Naive B cell (primary cell): ENCODE measurements at places on chromosomes 11 and 22. TPM values are rescaled to one million over a fixed set of nuclear protein-coding genes. Genes with fewer than 3 reads are reported as not detected.

CASP4 gene
- polyA plus RNA-seq = 109 TPM

DNA sequence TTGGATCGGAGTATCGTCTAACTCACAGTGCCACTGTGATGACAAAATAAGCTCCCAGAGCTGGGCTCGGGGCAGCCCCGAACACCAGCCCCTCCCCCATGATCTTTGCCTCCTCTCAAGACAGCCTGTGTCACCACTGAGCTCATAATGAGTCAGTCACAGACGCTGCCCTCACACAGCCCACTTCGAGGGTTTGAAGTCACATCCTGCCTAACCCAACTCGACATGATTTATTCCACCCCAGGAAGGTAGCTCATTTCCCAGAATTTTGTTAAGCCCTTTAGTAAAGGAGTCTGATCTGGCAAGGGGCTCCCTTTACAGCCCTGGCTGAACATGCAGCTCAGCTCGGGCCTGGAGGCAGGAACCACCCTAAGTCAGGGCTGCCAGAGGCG, 22.8 kb downstream of the MYH9 start:
- peak overlapping the region; percentile 61 for H3K4me3 ChIP-seq
- H3K27me3 ChIP-seq = no peaks in the 10 kb centered on the region
- H3K4me1 ChIP-seq = peaks cover 94% of the 10 kb centered on the region
- DNase-seq = peak; percentile 52

- no peaks in the 10 kb centered on the region for H3K36me3 ChIP-seq
- no peak for DNase-seq
- H3K27ac ChIP-seq = no peak overlapping the region
- H3K4me3 ChIP-seq = no peak overlapping the region
- H3K4me1 ChIP-seq = no peaks in the 10 kb centered on the region
These were observed 193.6 kb downstream of the CWF19L2 start for GRCh38 chr11:107263844-107264563.

GRCh38 chr22:32968746-32969145, 89.4 kb downstream of the SYN3 start:
- H3K27me3 ChIP-seq = peaks cover 14% of the 10 kb centered on the region
- H3K27ac ChIP-seq = no peak overlapping the region
- H3K4me1 ChIP-seq = no peaks in the 10 kb centered on the region
- H3K4me3 ChIP-seq = no peak overlapping the region
- no peak for DNase-seq

DNA sequence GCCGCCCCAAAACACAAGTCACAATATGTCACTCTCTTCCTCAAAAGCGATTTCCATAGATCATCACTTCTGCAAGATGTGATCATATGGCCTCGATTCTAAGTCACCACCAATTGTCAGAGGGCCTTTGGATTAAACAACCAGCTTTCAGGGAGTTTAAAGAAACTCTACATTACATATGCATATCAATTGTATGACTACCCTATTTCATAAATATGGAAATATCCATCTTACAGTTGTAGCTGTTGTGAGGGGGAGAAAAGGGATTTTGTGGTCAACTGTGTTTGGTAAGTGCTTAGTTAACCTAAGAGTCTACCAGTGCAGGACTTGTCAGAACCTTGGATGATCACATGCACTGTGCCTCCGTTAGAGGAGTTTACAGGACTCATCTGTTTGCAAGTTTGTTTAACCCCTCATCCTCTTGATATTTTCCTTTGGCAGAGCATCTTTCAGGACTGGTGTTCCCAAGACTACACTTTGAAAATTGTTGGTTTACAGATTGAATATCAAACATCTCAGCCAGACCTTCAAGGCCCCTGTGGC, 99.9 kb downstream of the CHST1 start:
- no peaks in the 10 kb centered on the region for H3K36me3 ChIP-seq
- no peak overlapping the region for H3K27ac ChIP-seq
- peaks cover 28% of the 10 kb centered on the region for H3K27me3 ChIP-seq
- H3K4me1 ChIP-seq = no peaks in the 10 kb centered on the region
- DNase-seq = no peak

OSM gene
- polyA plus RNA-seq = 0.66 TPM

GRCh38 chr11:122679466-122679865, 23.9 kb downstream of the UBASH3B start:
- no peak overlapping the region for H3K27ac ChIP-seq
- no peaks in the 10 kb centered on the region for H3K27me3 ChIP-seq

SYCE3 gene
- not detected for polyA plus RNA-seq

- DNase-seq = no peak
- H3K4me3 ChIP-seq = no peak overlapping the region
- H3K4me1 ChIP-seq = no peaks in the 10 kb centered on the region
These were observed 68.0 kb downstream of the USP47 start for GRCh38 chr11:11909727-11910126.

- H3K4me1 ChIP-seq = no peaks in the 10 kb centered on the region
- H3K27ac ChIP-seq = no peak overlapping the region
- no peak for DNase-seq
- no peak overlapping the region for H3K4me3 ChIP-seq
- peaks cover 36% of the 10 kb centered on the region for H3K27me3 ChIP-seq
These were observed 448.0 kb downstream of the MIAT start for GRCh38 chr22:27105142-27106025.

- H3K36me3 ChIP-seq = no peaks in the 10 kb centered on the region
- H3K4me1 ChIP-seq = no peaks in the 10 kb centered on the region
- H3K27ac ChIP-seq = peak overlapping the region; percentile 77
- DNase-seq = peak; percentile 29
- peaks cover 7% of the 10 kb centered on the region for H3K27me3 ChIP-seq
These were observed 81.7 kb upstream of the PRR5 start for GRCh38 chr22:44620129-44620840.

CALCA gene
- polyA plus RNA-seq = not detected

DNA sequence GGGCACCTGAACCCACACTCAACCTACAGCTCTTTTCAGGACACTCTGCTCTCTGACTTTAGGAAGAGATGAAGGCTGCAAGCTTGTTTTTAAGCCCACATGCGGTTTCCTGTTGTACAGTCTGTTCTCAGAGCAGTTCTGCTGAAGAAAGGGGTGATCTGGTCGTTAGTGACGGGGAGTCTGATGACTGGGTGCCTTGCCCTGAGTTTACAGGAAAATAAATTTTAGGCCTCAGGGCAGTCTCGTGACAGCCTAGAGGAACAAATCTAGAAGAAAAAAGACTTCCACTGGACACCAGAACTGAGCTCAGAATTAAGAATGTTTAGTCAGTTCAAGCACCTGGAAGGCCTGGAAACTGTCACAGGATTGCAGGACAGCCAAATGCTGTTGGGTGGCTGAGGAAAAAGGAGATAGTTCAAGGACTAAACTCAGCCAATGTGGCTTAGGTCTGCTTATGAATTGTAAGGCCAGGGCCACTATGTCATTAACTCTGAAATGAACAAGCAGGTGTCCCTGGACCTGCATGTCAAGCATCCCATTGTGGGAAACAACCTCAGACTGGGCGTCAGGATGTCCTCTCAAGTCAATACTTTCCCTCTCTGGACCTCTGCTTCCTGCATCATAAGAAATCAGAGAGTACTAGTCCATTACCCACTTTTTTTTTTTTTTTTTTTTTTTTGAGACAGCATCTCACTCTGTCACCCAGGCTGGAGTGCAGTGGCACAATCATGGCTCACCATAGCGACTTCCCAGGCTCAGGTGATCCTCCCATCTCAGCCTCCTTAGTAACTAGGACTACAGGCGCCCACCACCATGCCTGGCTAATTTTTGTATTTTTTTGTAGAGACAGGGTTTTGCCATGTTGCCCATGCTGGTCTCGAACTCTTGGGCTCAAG, 5.7 kb downstream of the PIK3IP1 start:
- peaks cover 46% of the 10 kb centered on the region for H3K4me1 ChIP-seq
- DNase-seq = peak; percentile 74
- no peaks in the 10 kb centered on the region for H3K27me3 ChIP-seq
- peaks cover 45% of the 10 kb centered on the region for H3K36me3 ChIP-seq

- H3K4me1 ChIP-seq = no peaks in the 10 kb centered on the region
- no peak for DNase-seq
- no peaks in the 10 kb centered on the region for H3K27me3 ChIP-seq
- no peak overlapping the region for H3K27ac ChIP-seq
- H3K4me3 ChIP-seq = no peak overlapping the region
These were observed 690.1 kb downstream of the METTL15 start for GRCh38 chr11:28798286-28798685.

DNA sequence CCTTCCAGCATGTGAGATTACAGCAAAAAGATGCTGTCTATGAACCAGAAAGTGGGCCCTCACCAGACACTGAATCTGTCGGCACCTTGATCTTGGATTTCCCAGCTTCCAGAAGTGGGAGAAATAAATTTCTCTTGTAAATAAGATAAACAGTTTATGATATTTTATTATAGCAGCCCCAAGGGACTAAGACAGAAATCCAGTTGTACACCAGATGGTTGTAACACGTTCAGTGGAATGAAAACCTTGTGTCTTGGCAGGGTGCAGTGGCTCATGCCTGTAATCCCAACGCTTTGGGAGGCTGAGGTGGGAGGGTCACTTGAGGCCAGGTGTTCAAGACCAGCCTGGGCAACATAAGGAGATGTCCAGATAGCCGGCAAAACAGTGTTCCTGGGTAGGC, 61.8 kb downstream of the MCHR1 start:
- DNase-seq = no peak
- H3K27ac ChIP-seq = no peak overlapping the region
- no peaks in the 10 kb centered on the region for H3K27me3 ChIP-seq
- H3K4me1 ChIP-seq = peaks cover 4% of the 10 kb centered on the region
- H3K4me3 ChIP-seq = no peak overlapping the region

- DNase-seq = no peak
- no peak overlapping the region for H3K4me3 ChIP-seq
- H3K4me1 ChIP-seq = no peaks in the 10 kb centered on the region
- H3K27me3 ChIP-seq = peaks cover 9% of the 10 kb centered on the region
- no peaks in the 10 kb centered on the region for H3K36me3 ChIP-seq
These were observed 33.8 kb upstream of the DKK3 start for GRCh38 chr11:12042215-12042676.

- H3K27me3 ChIP-seq = no peaks in the 10 kb centered on the region
- H3K4me3 ChIP-seq = peak overlapping the region; percentile 96
- peaks cover 11% of the 10 kb centered on the region for H3K36me3 ChIP-seq
- no peak for DNase-seq
- peaks cover 63% of the 10 kb centered on the region for H3K4me1 ChIP-seq
- H3K27ac ChIP-seq = no peak overlapping the region
These were observed 1.6 kb downstream of the NADSYN1 start for GRCh38 chr11:71454470-71455113.

DNA sequence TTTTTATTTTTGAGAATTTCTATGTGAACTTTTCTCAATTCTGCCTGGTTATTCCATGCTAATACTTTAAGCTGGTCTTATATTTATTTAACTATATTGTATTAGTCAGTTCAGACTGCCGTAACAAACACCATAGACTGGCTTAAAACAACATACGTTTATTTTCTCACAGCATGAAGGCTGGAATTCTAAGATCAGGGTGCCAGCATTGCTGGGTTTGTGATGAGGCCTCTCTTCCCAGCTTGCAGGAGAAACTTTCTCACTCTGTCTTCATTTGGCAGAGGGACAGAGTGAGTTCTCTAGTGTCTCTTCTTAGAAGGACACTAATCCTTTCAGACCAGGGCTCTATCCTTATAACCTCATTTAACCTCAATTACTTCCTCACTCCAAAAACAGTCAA, 16.2 kb upstream of the TEAD1 start:
- no peaks in the 10 kb centered on the region for H3K36me3 ChIP-seq
- no peak for DNase-seq
- no peak overlapping the region for H3K4me3 ChIP-seq
- no peak overlapping the region for H3K27ac ChIP-seq
- H3K4me1 ChIP-seq = no peaks in the 10 kb centered on the region
- peaks cover 9% of the 10 kb centered on the region for H3K27me3 ChIP-seq

DNA sequence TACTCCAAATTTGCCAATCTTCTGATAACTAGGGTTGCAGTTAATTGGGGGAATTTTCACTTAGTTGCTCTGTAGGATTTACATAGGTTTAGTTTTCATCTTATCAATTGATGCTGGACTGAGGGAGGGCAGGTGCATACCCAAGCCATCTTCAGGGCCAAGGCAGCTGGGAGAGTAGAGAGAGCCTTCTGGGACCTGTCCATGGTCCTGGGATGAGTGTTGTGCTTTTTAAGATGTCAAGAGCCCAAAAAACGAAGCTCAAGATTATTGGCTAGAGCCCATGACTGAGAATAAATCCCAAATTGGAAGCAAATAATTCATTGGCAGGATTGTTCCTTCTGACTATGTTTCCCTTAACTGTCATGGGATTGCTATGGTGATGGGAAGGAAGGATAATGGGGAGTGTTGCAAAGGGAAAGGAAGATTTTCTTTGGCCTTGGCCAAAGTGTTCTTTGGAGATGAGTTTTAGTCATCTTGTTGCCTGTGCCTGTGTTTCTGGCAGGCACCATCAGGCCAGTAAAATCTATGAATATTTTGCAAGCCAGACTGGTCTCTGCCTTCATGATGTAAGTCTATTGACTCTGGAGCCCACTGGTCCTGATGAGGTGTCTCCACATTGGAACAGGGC, 4.5 kb downstream of the SLC22A6 start:
- no peak for DNase-seq
- no peaks in the 10 kb centered on the region for H3K4me1 ChIP-seq
- H3K27me3 ChIP-seq = peaks cover 37% of the 10 kb centered on the region
- H3K36me3 ChIP-seq = no peaks in the 10 kb centered on the region
- no peak overlapping the region for H3K27ac ChIP-seq

DNA sequence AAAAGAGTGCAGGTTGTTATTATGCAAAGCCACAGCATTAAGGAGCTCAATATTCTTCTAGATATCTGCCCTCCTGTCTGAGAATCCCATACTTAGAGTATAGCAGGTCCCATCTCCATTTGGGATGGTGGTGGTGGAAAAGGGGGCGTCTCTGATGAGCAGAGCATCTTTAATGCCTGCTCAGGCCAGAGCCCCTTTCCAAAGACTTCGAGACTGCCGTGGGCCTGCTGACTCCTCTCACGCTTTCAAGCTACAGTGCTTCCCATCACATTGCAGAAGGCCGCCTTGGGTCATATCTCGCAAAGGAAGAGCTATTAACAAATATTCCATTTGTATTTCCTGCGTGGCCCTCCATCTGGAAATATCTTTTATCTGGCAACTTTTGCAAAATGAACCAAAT, 10.9 kb downstream of the LMO2 start:
- no peak overlapping the region for H3K4me3 ChIP-seq
- H3K27me3 ChIP-seq = peaks cover 58% of the 10 kb centered on the region
- H3K27ac ChIP-seq = no peak overlapping the region
- no peak for DNase-seq
- peaks cover 14% of the 10 kb centered on the region for H3K4me1 ChIP-seq
- H3K36me3 ChIP-seq = no peaks in the 10 kb centered on the region
